CD8-positive, alpha-beta T cell (primary cell): ENCODE measurements at places on chromosomes 16 and 17. TPM values are rescaled to one million over a fixed set of nuclear protein-coding genes. Genes with fewer than 3 reads are reported as not detected.

GDPD3 gene
- 3.6 TPM for total RNA-seq

CDH5 gene
- not detected for total RNA-seq

SAMD14 gene
- total RNA-seq: 0.31 TPM

PRR35 gene
- not detected for total RNA-seq

FOXJ1 gene
- 2.2 TPM for total RNA-seq

GFAP gene
- not detected for total RNA-seq

JPH3 gene
- not detected for total RNA-seq

KIF2B gene
- not detected for total RNA-seq

CACNB1 gene
- total RNA-seq: 9.1 TPM

MAP2K3 gene
- total RNA-seq: 63.8 TPM

PROCA1 gene
- total RNA-seq: 2.0 TPM

PPP1R1B gene
- total RNA-seq: not detected

SEPTIN12 gene
- total RNA-seq: not detected

NOG gene
- 6.6 TPM for total RNA-seq

RNF227 gene
- 3.3 TPM for total RNA-seq

CDH13 gene
- not detected for total RNA-seq

CFAP97D1 gene
- not detected for total RNA-seq

TBC1D16 gene
- 2.2 TPM for total RNA-seq

VMO1 gene
- total RNA-seq: not detected

CDH1 gene
- total RNA-seq: 0.49 TPM

TP53TG3C gene
- total RNA-seq: not detected

MT1E gene
- 3.0 TPM for total RNA-seq

MRTFB gene
- total RNA-seq: 14.5 TPM

TPPP3 gene
- total RNA-seq: not detected

ZNF624 gene
- 3.4 TPM for total RNA-seq

MYO15A gene
- total RNA-seq: 1.8 TPM
